ENCODE measurements at places on chromosomes 6 and 20.

- no peak for DNase-seq
Measured at GRCh38 chr6:119102901-119103300, 24.4 kb upstream of the FAM184A start.

DNA sequence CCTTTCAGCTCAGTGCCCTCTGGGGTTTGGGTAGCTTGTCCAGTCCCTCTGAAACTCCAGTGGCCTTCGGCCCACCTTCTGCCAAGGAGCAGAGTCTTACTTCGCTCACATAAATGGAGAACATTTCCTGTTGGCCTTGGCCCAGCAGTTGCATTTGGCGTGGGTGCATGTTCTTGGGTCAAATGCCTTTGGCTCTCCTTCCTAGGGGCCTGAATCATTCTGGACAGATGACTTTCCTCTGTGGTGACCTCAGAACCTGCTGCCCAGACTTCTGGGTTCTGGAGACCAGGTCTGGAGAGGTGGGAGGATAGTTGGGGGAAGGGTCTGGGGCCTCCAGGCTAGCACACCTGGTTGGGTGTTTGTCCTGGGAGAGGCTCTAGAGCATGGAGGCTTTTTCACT lies 29.3 kb downstream of the BCAS4 start:
- no peak for DNase-seq

DNA sequence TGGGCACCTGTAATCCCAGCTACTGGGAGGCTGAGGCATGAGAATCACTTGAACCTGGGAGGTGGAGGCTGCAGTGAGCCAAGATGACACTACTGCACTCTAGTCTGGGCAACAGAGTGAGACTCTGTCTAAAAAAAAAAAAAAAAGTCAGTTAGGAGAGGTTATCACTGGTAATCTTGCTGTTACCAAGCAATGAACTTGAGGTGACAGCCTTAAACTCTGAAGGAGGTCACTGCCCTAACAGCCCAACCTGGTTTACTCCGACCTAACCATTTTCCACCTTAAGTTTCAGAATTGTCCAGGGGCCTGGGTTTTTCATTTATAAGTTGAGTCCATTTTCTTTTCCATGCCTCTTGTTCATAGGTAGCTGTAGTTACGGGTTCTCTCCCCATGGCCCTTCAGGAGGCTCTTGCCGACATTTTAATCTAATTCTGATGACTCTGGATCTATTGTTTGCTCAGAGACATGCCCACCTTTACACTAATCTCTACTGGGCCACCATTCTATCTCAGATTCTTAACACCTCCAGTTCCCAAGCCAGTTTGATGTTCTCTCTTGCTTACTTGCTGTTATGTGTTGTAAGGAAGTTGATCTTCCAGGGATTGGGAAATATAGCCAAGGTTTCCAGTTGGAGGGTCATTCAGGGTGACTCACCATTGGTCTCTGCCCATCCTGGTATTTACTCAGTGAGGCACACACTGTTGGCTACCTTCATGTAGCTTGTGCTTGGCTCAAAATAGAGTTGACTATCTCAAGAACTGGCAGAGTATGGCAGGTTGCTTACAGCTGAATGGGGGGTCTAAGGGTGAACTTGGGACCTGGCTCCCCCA lies 29.1 kb downstream of the SHLD1 start:
- no peak for DNase-seq

GRCh38 chr6:134425513-134425912 lies 107.6 kb upstream of the SGK1 start:
- no peak for DNase-seq

DNA sequence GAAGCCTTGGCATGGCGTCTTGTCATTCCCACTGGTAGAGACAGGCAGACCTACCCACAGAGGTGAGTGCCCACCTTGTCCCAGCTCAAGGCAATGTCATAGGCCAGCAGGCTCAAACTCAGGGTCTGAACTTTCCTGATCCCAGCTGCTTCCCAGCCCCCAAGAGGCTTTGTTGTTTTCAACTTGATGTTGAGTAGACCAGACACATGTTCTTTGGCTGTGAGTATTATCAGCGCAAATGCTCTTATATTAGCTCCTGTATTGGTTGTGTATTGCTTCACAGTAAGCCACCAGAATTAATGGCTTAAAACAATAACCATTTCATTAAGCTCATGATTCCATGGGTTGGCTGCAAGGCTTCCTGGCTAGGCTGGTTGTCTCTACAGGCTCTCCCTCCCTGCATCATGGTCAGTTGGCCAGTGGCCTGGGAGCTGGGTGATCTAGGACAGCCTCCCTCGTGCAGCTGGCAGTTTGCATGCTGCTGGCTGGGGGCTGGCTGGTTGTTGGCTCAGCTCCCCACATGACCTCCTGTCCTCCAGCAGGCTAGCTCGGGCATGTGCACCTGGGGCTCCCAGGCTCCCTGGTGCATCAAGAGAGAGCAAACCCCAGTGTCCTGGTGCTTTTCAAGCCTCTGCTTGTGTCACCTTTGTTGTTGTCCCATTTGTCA lies 21.6 kb downstream of the TOX2 start:
- no peak for DNase-seq

DNA sequence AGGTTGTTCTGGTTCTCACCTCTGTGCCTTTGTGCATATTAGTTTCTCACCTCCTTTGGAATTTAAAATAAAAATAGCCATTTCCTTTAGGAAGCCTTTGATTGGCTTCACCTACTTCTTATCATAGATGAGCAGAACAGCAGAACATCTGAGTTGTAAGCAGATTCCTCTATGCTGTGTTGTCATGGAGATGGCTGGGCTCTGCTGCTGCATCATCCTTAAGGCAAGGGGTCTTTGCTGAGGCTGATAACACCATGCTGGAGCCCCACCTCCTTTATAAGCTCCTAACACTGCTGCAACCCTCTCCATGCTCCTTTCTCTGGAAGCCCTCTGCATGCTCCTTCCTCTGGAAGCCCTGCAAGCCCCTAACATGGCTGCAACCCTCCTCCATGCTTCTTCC lies 276.5 kb upstream of the TCF21 start:
- no peak for DNase-seq

GRCh38 chr20:44761423-44761822 lies 15.8 kb downstream of the KCNK15 start:
- no peak for DNase-seq

DNA sequence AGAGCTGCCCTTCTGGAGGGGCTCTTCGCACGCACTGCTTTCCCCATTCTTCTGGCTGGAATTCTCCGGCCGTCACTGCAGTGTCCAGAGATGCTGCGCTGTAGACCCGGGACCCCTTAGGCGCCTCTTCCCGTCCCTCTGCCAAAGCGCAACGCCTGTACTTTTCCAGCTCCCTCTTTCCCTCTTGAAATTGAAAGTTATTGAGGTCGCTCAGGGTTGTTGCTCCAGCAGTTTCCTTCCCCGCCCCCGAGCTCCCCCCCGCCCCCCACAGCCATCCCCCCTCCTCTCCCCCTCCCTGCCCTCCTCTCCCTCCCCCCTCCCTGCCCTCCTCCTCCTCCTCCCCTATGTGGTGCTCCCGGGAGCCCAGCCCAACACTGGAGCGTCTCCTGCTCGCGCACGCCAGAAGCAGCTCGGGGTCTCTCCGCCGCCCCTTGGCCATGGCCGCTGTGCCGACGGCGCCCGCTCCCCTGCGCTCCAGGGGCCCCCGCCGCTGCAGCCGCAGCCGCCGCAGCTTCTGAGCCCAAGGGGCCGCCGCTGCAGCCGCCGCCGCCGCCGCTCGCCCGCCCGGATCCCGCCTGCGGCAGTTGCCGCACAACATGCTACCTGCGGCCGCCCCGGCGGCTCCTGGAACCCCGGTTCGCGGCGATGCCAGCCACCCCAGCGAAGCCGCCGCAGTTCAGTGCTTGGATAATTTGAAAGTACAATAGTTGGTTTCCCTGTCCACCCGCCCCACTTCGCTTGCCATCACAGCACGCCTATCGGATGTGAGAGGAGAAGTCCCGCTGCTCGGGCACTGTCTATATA lies at the start of gene RSPO3:
TSS of gene RSPO3 (plus strand) at position 374 of the 804 bp plus-strand sequence. CDS start 522 bp downstream, outside the sequence.
- DNase-seq = no peak

DNA sequence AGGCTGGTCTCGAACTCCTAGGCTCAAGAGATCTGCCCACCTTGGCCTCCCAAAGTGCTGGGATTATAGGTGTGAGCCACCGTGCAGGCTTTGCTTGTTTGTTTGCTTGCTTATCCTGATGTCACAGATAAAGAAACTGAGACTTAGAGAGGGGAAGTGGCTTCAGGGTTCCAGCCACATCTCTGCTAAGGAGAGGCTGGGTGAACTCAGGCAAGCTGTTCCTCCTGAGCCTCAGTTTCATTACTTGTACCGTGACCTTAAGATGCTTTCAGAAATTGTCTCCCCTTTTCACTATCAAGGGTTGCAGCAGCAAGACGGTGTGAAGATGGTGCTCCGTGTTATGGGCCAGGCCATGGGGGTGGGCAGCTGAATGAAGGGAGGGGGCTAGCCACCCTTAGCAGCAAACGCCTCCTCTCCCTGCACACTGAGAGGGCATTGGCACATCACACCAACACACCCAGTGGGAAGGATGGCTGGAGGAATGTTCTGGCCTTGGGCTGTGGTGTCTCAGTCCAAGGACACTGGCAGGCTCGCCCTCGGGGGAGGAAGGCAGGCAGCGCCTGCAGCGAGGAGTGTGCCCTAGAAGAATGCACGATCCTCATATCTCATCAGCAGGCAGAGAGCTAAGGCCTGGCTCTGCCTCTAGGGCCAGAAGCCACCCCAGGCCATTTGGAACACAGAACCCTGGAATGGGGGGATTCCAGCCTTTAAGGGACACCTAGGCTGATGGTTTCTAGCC lies 48.2 kb upstream of the TLDC2 start:
- DNase-seq = no peak

- DNase-seq = no peak
Measured at GRCh38 chr6:17971128-17972073, 16.0 kb downstream of the KIF13A start.

- DNase-seq = no peak
Measured at GRCh38 chr20:1003920-1004697, 2.0 kb upstream of the RSPO4 start.

Data from central memory CD4-positive, alpha-beta T cell (primary cell).